NCI-H2029 treated with DMSO at 0.1 percent for 48 hours (cell line): ENCODE measurements at places on chromosomes 6 and 20.

- DNase-seq = no peak
Observed at GRCh38 chr6:158040804-158041347, 59.2 kb downstream of the SYNJ2 start.

- no peak for DNase-seq
Observed at GRCh38 chr6:24689964-24690363, 23.1 kb downstream of the ACOT13 start.

DNA sequence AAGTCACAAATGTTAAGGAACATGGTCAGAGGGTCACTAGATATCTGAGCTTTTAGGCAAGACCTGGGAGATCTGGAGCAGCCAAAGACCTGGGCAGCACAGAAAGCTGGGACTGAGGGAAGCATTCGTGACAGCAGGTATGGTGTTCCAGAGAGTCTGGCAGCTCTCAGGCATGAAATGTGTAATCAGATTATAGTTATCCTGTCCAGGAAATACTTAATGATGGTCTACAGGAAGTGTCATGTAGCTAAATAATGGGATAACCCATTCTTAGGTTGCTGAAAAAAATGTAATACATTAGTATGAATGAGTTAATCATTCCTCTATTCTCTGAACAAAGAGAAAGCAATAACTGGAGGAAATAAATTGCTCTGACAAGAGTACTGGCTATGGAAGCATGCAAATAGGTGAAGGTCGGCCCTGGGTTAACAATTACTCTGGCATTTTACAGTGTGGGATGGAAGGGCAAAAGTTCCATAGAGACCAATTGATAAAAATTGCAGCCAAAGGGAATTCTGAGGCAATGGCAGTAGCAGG, 740.5 kb downstream of the CBLN4 start:
- DNase-seq = no peak

GRCh38 chr6:163380216-163380615, 34.3 kb upstream of the QKI start:
- no peak for DNase-seq

DNA sequence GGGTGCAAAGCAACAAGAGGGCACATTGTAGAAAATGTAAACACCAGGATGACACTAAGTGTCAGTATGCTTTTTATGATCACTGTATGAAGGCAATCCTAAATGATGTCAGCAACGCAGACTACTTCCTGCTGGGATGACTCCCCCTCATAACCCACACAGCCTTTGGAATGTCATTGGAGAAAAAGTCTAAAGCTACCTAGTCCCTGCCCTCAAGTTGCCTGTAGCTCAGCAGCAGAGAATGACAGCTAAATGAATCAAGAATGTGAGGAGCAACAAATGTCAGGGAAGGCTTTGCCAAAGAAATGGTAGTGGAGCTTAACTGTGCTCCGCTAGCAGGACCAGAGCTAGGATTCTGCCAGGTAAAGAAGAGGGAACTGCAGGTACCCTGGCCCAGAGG, 555.6 kb downstream of the CD83 start:
- no peak for DNase-seq

DNA sequence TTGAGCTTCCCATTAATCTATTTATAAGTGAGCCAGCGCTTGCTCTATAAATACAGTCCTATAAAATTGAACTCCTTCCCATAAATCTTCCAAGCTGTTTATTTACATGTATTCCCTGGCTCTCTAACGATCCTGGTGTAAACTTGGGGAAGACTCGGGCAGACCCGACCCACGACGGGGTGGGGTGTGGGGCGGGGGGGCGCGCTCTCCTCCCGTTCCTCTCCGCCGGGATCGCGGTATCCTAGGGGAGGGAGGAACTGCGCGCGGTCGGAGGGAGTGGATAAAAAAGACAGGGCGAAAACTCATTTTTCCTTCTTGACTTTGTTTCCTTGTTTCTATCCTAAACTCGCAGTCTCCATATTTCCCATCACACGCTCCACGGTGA, 31.1 kb downstream of the TFAP2B start:
- no peak for DNase-seq

- DNase-seq = peak; percentile 67
Observed at GRCh38 chr6:107115695-107116327, 496 bp upstream of the BEND3 start.

DNA sequence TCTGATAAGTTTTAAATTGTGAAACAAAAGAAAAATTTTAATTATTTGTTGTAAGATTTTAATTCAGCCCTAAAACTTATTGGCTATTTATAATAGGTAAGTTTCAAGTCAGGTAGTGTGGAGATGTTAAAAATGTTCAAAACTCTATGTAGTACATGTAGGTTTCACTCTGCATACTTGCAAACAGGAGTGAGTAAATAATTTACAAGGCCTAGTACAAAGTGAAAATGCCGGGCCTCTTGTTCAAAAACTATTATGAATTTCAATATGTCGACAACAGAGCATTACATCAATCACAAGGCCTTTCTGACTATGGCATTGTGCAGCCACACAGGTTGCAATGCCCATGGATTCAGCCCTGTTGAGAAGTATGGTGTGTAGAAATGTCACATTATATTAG, 80.9 kb upstream of the GRIK2 start:
- no peak for DNase-seq

DNA sequence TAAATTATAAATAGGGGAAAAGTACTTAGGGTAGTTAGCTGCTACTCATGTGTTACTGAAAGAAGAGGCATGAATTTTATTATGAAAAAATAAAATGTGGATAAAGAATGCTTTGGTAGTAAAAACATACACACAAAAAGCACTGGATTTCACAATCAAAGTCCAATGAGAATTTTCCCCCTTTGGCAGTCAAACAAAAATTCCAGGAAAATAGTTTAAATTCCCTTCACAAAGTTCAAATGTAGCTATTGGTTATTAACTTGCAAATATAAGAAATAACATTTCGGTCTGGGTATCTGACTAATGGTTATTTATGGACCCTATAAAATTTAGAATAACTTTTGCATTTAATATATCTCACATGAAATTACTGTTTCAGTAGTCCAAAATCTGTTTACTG, 210.4 kb downstream of the FOXC1 start:
- no peak for DNase-seq

- DNase-seq = no peak
Observed at GRCh38 chr6:4506223-4506622, 270.0 kb upstream of the CDYL start.

- no peak for DNase-seq
Observed at GRCh38 chr20:37764333-37764935, 70.6 kb downstream of the CTNNBL1 start.

GRCh38 chr20:36493051-36493800, 48.1 kb upstream of the MYL9 start:
- no peak for DNase-seq

DNA sequence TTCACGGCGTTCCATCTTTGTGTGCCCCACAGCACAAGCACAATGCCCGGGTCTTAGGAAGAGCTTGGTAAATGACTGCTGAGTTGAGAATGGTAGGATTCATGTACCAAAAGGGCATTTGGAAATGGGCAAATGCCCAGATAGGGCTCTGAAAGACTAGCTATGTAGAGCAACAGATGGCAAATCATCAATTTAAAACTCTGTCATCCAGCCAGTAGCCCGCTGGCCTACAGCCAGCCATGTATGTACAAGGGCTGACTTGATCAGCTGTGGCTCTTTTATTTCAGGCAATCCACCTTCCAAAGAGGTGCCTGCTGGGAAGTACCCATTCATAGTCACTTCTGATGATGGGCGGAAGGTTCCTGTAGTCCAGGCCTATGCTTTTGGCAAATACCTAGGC, 35.1 kb downstream of the NT5E start:
- no peak for DNase-seq

DNA sequence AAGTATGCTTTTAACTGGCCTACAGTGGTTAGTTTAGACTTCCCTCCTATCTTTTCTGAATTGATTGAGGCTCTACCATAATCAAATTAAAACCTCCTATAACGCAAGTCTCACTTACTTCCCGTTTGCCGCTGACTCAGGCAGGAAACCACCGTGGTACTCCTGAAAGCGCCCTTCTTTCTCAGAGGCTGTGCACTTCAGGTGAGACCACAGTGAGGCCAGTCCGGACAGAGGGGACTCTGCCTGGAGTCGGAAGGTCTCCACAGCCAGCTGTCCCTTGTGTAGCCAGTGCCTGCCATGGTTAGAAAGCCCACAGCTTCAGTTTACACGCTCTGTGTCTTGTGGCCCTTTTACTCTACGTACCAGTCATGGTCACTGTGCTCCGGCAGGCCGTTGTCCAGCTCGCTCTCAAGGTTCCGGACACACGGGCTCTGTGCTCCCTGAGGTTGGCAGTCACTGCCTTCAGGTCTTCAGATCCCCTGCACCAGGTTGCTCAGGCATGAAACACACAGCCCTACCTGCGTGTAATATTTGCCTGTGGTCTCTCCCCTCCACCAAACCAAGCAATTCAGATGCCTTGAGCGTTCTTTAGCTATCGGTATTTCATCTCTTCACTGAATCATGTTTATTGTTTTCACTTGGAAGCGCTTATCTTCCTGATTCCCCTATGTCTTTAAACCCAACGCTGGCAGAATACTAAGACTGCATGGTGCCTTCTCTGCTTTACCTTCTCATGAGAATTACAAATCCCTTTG, 178.8 kb downstream of the SMOC2 start:
- DNase-seq = no peak

DNA sequence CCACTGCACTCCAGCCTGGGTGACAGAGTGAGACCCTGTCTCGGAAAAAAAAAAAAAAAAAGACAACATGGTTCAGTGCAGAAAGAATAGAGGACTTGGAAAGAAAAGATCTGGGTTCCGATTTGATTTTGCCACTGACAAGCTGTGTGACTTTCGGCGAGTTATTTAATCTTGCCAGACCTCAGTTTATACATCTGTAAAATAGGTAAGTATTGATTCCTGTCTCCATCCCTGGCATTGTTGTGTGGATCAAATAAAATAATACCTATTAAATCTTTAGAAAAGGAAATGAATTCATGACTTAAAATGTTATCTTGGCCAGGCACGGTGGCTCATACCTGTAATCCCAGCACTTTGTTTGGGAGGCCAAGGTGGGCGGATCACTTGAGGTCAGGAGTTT, 7.0 kb downstream of the ITCH start:
- no peak for DNase-seq

GRCh38 chr6:54415517-54415916, 107.3 kb downstream of the TINAG start:
- no peak for DNase-seq

DNA sequence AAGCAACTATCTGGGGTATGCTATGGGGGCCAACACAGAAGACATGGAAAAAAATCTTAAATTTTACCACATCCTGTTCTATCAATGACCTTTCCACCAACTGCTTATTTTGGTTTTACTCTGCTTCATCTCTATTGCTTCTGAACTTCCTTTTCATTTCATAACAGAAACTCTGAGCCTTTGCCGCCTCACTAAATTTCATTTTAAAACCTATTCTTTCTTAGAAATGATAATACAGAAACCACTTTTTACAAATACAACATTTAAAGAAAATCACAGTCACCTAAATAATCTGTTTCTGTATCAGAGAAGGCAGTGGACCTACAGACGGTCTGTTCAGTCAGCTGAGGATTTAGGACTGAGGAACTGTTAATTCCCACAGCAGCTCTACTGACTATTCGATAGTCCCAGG, 117.5 kb downstream of the KCNQ5 start:
- no peak for DNase-seq

- DNase-seq = peak; percentile 55
Observed at GRCh38 chr6:6724539-6725467, 136.3 kb downstream of the LY86 start.

GRCh38 chr6:119856136-119856535, 506.6 kb upstream of the MAN1A1 start:
- DNase-seq = no peak

GRCh38 chr6:87729965-87730719, 28.1 kb upstream of the AKIRIN2 start:
- DNase-seq = peak; percentile 46

DNA sequence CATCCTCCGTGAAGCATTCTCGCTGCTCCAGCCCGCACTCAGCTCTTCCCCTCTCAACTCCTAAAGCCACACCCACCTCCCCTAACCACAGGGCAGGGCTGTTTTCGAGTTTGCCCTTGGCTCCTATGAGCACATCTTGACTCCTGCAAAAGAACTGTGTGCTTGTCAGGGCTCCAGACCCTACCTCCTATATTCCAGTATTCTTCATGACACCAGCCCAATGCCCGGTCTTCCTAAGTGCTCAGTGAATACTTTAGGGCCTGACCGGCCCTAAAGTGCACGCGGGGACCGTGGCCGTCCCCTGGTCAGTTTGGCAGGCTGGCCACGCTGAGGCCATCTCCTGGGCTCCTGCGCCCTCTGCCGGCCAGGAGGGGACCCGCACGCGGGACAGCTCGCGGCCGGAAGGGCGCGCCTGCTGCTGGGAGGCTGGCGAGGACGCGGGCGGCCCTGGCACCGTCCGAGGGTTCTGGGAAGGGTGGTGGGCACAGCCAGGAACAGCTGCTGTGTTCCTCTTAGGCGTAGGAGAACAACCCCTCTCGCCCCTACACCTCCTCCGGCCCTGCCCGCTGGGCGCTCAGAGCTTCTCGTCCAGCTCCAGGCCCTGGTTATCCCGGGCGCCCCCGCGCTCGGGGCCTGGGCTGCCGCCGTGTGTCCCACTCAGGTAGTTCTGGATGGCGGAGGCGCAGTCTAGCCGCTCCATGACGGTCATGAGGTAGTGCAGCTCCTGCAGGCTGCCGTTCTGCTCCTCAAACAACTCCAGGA, 11.0 kb downstream of the UNC5CL start:
- no peak for DNase-seq

DNA sequence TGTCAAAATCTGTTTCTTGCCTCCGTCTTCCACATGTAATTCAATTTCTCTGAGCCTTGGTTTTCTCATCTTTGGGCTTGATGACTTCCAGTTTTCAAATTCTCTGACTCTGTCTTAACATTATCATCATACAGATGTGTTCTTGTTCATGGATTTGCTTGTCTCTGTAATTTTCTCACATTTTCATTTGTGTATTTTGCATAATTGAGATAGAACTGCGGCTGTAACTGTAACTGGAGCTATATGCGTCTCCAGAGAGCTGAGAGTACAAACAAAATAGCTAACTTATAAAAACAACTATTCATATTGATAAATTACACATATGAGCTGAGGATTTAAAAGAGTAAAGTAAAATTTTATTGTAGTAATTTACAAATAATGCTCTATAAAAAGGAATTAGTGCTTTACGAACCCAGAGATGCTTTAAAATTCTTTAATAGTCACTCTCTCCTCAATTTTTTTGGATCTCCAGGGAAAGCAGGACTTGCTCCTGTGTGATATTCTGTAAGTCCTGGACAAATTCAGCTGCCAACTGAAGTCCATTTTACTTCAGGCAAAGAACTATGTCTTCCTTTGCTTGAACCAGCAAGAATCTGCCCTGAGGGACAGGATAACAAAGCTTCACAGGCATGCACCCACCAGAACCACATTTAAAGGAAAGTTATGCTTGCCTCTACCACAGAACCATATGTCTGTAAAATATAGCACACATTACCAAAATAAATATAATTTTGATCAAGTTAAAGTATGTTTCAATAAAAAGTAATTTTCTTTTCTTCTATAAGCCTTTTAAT, 288.3 kb downstream of the KHDC1L start:
- no peak for DNase-seq

GRCh38 chr20:5714261-5715041, 35.8 kb upstream of the SHLD1 start:
- peak; percentile 14 for DNase-seq
